Stimulated activated CD4-positive, alpha-beta T cell treated with anti-CD3 and anti-CD28 coated beads, Interleukin-1b, Interleukin-23, amount 100 ng/mL, for 48 hours (primary cell): ENCODE measurements at places on chromosomes 16 and 17.

DNA sequence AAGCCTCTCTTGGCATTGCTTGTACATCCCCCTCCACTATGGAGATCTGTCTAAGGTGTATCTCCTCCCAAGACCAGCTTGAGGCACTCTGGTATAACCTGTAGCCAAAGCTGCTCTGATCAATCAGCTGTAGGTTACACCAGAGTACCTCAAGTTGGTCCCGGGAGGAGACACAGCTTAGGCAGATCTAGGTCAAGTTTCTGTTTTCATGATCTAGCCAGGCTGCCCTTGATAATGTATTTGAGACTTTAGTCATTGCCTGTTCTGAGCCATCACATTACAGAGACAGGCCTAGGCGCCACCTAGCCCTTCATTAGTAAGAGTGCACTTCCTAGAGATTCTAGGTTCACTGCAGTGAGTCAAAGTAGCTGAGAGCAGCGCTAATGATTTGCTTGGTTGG lies 31.4 kb downstream of the ASGR1 start:
- no peak for DNase-seq

- DNase-seq = peak; percentile 39
These were observed 507 bp downstream of the FHOD1 start for GRCh38 chr16:67246756-67247191.

DNA sequence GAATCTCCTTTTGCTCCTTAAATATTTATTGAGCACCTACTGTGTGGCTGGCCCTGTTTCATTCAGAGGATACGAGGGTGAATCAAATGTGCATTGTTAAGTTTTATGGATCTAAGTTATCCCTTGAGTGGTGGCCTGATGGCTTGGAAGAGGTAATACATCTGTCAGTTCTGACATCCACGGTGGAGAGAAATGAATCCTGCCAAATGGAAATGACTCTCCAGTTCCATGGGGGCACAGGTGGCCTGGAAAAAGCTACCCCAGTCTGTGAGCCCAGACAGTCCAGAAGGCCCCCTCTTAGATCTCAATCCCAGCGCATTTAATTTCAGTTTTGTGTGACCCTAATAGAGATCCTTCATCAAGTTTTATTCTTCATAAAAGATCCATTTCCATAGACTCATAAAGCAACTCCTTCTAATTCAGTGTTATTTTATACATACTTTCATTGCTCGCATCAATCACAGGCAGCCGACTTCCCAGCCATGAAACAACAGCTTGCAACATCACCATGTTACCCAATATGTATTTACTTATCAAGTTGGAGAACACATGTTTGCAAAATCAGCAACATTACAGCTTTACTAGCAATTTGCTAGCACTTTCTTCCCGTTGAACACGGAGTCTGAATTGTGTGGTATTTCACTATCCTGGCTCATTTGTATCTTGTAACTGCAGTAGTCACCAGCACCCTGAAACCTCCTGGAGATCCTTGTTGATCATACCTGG lies 334.8 kb upstream of the HSBP1 start:
- DNase-seq = no peak

DNA sequence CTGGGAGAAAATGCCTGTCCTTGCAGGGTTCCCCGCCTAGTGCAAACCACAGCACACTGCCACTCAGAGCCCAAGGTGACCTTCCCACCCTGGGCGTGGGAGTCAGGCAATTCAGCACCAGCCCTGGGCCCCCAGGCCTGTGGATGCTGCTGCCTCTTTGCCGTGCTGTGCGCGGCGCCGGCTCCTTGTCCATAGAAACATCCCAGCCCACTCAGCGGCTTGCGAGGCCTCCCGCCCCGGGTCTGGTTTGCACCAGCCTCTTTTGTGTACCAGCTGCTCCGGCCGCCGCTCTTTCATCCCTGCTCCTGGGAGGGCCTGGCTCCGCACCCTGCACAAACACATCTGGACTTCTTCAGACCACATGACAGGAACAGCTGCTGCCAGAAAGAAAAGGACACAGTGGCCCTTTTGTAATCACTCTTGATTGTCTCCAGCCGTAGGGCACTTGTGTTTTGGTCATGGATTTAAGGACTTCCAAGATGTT lies 75.4 kb upstream of the SDK2 start:
- no peak for DNase-seq

- no peak for DNase-seq
These were observed 171.0 kb downstream of the MAF start for GRCh38 chr16:79429381-79430190.

GRCh38 chr16:3017794-3018506 lies at the start of gene CLDN6:
CLDN6 (minus strand) TSS chr16:3018183; CDS start chr16:3016021, 2,162 bp downstream.
- DNase-seq = peak; percentile 52

- DNase-seq = no peak
These were observed 676.7 kb upstream of the SOX9 start for GRCh38 chr17:71444078-71444477.

DNA sequence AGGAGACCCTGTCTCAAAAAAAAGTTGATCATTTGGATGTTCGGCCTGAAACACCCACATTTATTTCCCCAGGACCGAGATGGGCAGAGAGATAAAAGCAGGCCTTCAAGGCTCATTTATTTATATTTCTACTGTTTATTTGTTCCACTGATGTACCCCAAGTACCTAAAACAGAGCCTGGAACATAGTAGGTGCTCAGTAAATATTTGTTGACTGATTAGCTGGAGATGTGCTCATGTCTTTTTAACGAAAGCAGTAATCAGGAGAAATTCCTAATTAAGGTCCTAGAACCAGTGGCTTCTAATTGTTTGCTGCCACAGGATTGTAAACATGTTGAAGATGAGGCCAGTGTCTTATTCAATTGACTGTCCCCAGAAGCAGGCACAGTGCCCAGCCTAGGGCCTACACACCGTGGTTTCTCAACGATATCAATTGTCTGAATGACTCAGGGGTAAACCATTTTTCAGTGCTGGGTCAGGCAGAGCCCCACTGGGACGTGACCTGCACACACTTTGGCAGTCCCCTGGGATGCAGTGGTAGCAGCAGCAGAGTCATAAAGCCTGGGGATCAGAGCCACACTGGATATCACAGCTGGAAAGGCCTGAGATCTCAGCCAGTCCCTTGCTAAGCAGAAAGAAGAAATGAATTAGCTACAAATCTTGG lies 34.8 kb downstream of the SOST start:
- DNase-seq = no peak

DNA sequence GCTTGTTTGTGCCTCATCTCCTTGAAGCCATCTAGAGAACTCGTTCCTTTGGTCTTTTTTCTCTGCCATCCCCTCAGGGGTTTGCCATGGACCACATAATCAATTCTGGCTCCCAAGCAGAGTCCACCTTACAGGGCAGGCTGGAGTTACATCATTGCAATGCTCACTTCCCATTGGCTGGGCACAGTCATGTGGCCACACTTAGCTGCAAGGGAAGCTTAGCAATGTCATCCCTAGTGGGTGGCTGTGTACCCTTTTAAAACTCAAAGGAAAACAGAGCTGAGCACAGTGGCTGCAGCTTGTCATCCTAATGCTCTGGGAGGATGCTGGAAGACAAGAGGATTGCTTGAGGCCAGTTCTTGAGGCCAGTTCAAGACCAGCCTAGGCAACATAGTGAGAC lies 41.9 kb upstream of the POLR3E start:
- no peak for DNase-seq

DNA sequence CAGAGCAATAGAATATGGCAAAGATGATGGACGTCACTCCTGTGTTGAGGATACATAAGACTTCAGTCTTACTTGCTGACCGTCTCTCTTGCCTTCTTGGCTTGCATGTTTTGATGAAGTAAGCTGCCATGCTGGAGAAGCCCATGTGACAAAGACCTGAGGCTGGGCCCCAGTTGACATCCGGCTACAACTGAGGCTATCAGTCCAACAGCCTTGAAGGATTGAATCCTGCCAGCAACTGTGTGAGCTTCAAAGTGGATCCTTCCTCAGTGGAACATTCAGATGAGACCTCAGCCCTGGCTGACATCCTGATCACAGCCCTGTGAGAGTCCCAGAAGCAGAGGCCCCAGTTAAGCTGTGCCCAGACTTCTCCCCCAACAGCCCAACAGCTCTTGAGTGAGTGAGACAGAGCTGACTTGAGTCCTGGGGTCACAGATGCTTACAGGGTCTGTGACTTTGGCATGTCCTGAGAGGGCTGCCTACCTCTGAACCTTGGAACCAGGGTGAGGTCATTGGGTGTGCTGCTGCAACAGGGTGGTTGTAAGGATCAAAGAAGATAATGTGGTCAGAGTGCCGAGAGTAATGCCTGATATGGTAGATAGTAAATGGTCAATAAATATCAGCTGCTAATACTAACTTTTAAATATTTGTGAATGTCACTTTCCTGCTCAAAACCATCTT lies 2.4 kb upstream of the BRD7 start:
- no peak for DNase-seq

GRCh38 chr16:57955572-57956188 lies 15.2 kb downstream of the CNGB1 start:
- no peak for DNase-seq

GRCh38 chr16:80563066-80563465 lies 22.3 kb downstream of the DYNLRB2 start:
- DNase-seq = no peak

GRCh38 chr17:67208232-67208631 lies 36.8 kb downstream of the HELZ start:
- no peak for DNase-seq

- DNase-seq = no peak
These were observed 19.5 kb downstream of the MARVELD3 start for GRCh38 chr16:71645450-71645849.

DNA sequence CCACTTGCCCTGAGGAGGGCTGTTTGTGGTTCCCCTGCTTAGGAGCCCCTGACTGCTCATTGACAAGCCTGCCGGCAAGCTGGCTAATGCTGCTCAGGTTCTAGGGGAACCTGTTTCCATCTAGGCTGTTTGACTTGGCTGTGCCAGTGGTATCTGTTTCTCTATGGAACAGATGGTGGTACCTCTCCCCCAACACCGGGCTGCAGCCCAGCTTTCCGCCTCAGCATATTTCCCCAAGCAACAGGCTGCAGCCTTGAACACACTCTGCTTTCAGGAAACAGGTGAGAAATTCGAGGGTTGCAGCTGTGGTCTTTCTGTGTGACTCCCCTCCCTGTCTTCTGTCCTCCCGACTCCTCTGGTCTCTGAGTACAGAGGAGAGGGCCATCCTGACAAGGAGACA lies 132.3 kb downstream of the TMEM132E start:
- DNase-seq = no peak

DNA sequence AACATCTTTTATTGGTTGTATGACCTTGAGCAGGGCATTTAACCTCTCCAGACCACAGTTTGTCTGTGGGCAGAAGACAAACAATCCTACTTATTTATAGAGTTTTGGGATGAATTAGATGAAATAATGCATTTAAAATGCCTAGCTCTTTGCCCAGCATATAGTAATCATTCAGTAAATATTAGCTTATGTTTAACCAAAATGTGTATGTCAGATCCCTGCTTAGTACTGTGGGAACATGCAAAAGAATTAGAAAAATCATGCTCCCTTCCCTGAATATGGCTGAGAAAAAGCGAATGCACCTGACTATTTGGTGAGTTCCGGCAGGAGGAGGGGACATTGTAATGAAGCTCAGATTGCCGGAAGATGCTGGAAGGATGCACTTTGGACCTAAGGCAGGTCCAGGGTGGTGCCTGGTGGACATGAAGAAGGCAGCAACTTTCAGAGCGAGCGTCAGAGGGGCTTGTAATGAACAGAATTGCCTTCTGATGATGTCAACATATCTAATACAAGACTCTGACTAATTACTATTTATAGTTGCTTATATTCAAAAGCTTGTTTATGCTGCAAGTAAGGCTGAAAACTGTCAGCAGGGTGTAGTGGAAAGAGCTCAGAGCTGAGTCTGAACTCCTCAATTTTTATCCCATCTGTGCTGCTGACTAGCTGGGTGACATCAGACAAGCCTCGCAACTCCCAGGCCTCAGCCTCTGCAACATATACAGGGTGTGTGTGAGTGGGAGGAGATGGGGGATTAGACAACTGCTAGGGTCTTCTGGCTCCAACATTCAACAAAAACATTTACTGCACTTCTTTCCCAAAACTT lies 221.2 kb downstream of the PRKCA start:
- DNase-seq = no peak

DNA sequence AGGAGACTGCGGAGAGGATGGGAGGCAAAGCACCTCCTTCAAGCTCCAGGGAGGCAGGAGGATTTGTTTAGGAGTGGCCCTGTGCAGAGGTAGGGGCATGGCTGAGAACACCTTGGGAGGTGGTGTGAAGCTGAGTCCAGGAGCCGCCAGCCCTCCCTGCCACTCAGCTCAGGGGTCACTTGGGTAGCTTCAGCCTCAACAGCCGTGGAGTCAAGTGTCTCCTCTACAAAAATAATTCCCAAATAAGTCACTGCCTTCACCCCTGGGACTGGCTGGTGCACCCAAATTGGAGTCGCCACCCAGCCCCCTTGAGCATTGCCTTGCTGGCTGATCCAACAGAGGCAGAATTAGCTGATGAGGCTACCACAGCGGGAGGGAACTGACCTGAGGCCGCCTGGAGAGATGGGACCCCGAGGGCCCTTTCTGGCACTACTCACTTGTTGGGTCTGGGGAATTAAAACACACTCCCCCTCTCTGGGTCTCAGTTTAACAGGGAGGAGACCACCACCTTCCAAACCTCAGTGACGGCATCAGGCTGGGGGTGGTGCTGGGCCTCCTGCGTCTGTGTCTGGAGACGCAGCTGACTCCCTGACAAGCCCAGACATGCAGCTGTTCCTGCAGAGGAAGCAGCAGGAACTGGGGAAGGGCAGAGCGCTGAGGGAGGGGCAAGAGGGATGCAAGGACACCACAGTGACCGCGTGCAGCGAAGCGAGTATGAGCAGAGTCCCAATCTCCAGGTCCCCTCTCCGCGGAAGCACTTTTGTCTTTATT lies 87.9 kb upstream of the TOB1 start:
- no peak for DNase-seq

- no peak for DNase-seq
These were observed 15.3 kb upstream of the RPTOR start for GRCh38 chr17:80529104-80529903.

DNA sequence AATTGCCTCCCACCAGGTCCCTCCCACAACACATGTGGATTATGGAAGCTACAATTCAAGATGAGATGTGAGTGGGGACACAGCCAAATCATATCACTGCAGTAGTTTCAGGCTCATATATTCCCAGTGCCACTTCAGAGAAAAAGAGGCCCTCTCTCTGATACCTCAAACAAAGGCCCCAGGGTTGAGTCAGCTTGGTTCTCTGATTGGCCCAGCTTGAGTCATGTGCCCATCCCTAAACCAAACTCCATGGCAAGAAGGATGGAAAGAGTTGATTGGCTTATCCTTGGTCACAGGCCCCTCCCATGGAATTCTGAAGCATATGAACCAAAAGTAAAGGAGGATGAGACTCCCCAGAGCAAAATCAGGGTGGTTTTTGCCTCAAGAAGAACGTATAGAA lies 75.9 kb upstream of the IRX6 start:
- no peak for DNase-seq

- no peak for DNase-seq
These were observed 266.0 kb downstream of the ENGASE start for GRCh38 chr17:79340333-79341221.

DNA sequence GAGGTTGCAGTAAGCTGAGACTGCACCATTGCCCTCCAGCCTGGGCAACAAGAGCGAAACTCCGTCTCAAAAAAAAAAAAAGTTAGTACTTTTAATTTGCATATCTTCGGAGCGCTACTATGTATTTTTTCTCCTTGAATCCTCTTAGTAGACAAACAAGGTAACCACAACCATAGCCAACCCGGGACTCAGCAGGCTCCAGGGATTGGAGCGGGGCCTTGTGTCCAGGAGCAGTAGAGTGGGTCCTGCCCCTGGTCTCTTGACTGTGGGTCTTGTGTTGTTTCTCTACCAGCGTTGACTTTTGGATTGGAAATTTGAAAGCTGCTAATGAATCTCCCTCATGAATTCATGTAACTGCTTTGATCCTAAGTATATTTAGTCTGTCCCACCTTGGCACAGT lies 32.3 kb downstream of the PRMT7 start:
- no peak for DNase-seq

GRCh38 chr16:74846714-74847113 lies 72.1 kb upstream of the FA2H start:
- no peak for DNase-seq
